ENCODE measurements at places on chromosomes 5 and 9. TPM values are rescaled to one million over a fixed set of nuclear protein-coding genes. Genes with fewer than 3 reads are reported as not detected.

PCSK1 gene
- total RNA-seq: 4.6 TPM

DNA sequence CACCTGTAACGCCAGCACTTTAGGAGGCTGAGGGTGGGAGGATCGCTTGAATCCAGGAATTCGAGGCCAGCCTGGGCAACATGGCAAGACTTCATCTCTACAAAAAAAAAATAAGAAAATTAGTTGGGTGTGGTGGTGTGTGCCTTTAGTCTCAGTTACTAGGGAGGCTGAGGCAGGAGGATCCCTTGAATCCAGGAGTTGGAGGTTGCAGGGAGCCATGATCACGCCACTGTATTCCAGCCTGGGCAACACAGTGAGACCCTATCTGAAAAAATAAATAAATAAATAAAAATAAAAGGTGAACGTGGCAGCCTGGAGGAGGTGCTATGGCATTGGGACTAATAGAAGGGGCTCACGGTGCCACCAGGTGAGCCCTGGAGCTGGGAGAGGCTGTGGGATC lies 7.1 kb downstream of the FGFR4 start:
- H3K27me3 ChIP-seq: no peaks in the 10 kb centered on the region
- no peaks in the 10 kb centered on the region for H3K36me3 ChIP-seq
- no peak for DNase-seq
- no peaks in the 10 kb centered on the region for H3K4me1 ChIP-seq
- H3K4me3 ChIP-seq: no peak overlapping the region

DNA sequence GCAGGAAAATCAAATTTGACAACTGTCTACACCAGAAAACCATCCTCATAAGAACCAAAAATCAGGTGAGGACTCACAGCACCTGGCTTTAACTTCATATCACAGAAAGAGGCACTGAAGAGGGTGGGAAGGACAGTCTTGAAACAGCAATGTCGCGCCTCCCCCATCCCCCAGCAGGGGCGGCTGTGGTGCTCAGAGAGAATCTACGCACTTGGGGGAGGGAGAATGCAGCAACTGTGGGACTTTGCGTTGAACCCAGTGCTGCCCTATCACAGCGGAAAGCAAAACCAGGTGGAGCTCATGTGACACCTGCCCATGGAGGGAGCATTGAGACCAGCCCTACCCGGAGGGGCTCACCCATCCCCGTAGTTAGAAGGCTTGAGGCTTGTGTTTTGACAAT lies 191.8 kb downstream of the MSX2 start:
- no peaks in the 10 kb centered on the region for H3K27me3 ChIP-seq
- H3K36me3 ChIP-seq: no peaks in the 10 kb centered on the region
- DNase-seq: no peak
- H3K27ac ChIP-seq: no peak overlapping the region

DNA sequence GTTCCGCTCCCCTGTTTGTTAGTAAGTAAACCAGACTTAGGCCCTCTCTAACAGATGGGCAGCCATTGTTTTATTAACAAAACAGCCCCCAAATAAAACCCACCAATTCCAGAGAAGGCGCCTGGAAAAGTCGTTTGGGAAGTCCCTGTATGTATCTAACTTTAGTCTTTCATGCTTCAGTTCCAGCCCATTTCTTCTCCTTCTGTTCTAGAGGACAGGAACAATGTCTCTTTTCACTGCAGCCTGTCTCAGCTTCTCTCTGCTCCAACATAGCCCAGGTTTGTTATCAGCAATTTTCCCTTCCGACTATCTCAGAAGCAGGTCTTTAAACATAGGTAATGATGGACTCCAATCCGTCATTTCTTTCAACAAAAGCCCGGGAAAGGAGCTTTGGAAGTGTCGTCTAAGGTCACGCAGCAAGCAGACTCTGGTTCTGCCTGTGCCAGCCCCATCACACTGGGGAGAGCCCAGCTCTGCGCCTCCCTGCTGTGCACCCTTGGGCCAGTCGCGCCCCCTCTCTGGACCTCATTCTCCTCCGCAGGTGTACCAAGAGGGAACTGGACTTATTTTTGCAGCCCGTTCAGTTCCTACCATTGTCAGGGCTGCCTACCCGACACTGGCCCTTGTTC lies 9.6 kb upstream of the AKNA start:
- H3K36me3 ChIP-seq: no peaks in the 10 kb centered on the region
- H3K4me3 ChIP-seq: peak overlapping the region; percentile 49
- DNase-seq: no peak
- no peaks in the 10 kb centered on the region for H3K27me3 ChIP-seq

All from colonic mucosa (tissue), 4 donors.